ENCODE measurements at places on chromosomes 3 and 15.

- no peak for DNase-seq
Observed at GRCh38 chr3:194368918-194369317, 625 bp downstream of the LRRC15 start.

GRCh38 chr3:72821161-72821781 is 27.0 kb downstream of the SHQ1 start:
- DNase-seq = no peak

DNA sequence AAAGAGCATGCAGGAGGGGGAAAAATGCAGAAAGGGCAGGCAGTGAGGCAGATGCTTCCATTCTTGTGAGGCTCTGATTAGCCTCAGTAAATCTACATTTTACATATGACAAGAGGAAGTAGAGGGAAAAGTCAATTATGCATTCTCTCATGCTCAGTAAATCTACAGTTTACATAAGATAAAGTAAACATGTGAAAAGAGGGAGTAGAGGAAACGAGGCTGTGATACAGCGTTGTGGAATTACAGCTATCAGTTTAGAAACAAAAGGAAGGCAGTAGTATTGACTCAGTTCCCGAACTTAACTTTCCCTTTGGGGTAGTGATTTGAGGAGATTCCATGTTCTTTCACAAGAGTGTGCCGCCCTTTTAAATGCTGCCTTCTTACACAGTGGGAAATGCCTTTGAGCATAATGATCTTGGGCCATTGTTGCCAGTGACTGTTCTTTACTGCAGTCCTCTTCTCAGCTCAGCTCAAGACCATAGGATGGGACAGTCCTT is 39.3 kb downstream of the OSTN start:
- no peak for DNase-seq

DNA sequence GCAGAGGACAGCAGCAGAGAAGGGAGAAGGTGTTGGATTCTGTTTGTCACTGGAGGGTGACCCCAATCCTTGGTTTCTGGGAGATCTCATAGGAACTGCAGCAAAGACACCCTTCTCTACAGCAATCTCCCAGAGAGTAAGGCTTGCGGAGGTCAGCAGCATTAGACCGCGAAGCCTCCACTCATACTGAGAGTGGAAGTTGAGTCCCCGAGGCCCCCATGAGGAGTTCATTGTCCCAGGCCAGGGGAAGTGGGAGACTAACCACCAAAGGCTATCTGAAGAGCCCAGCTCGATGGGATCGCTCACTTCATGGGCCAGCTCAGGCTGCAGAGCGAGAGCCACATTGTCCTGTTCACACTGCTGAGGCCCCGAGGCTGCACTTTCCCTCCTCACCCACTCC is 44.6 kb downstream of the GLDN start:
- DNase-seq = no peak

DNA sequence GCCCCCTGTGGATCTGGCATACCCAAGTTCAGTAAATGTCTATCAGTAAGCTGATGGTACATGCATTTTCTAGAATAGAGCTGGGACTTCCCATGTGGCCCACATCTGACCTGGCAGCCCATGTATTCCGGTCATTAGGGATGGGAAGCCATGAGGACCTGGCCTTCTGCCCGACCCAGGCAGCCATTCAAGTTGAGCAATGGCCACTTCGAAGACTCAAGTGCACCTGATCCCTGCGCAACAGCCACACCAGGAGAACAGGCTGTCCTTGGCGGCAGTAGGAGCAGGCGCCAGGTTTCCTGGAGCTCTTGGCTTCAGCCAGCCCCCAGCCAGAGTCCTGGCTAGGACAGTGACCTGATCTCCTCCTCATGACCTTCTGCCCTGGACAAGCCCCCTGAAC is 14.6 kb downstream of the HEMK1 start:
- DNase-seq = no peak

Data from NCI-H1436 (cell line).